CD14-positive monocyte (primary cell): ENCODE measurements at places on chromosomes 7 and 10.

GRCh38 chr7:156261581-156261980 lies 379.0 kb upstream of the RNF32 start:
- no peak for DNase-seq

GRCh38 chr7:76198202-76198601 lies 3.5 kb upstream of the SRRM3 start:
- DNase-seq = no peak

DNA sequence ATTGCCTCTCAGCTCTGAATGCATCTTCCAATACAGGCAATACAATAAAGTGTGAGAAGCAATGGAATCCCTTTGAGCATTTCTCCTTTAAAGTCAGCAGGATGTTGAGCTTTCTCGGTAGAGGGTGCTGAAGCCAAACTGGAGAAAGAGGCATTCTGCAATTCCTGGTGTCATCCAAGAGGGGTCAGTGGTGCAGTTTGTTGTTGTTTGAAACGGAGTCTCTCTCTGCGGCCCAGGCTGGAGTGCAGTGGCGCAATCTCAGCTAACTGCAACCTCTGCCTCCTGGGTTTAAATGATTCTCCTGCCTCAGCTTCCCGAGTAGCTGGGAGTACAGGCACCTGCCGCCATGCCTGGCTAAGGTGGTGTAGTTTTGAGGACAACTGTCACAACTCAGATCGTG lies 486.5 kb downstream of the CALN1 start:
- DNase-seq = no peak

DNA sequence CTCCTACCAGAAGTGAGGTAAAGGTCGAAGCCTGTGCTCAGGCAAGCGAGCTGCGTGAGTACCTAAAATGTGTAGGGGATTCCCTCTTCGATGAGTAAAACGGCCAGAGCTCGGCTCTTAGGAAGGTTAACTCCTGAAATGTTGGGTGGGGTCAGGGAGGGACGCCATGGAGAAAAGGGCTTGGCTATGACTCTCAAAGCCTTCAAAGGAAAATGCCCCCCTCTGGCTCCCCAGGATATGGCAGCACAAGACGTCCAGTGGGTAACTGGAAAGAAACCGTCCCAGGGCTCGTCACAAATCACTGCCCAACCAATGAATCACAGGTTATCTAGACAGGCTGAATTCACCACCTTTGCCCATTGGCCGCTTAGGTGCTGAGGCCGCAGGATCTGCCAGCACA lies 58.0 kb downstream of the CALML3 start:
- no peak for DNase-seq

- no peak for DNase-seq
Observed at GRCh38 chr7:117970801-117971200, 97.6 kb upstream of the CTTNBP2 start.

DNA sequence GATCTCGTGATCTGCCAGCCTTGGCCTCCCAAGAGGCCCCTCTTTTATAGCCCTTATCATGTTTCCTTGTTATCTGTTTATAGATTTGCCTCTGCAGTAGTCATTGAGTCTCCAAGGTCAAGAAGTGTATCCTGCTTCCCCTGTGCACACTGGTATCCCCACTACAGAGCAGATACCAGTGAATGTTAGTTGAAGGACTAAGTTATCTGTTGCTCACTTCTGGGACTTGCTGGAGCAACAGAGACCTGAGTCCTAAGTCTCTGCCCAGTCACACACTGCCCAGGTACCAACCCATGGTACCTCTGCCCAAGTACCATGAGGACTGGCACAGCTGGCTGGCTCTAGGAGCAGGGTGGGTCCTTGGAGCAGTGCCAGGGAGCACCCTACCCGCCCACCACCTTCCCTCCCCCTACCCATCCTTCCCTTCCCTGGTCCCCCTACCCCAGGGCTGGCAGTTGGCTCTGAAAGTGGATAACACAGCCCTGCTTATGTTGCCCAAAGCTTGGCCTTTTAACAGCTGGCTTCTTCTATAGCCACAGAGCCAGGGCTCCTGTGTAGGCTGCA lies 26.5 kb upstream of the PDCD4 start:
- DNase-seq = no peak

DNA sequence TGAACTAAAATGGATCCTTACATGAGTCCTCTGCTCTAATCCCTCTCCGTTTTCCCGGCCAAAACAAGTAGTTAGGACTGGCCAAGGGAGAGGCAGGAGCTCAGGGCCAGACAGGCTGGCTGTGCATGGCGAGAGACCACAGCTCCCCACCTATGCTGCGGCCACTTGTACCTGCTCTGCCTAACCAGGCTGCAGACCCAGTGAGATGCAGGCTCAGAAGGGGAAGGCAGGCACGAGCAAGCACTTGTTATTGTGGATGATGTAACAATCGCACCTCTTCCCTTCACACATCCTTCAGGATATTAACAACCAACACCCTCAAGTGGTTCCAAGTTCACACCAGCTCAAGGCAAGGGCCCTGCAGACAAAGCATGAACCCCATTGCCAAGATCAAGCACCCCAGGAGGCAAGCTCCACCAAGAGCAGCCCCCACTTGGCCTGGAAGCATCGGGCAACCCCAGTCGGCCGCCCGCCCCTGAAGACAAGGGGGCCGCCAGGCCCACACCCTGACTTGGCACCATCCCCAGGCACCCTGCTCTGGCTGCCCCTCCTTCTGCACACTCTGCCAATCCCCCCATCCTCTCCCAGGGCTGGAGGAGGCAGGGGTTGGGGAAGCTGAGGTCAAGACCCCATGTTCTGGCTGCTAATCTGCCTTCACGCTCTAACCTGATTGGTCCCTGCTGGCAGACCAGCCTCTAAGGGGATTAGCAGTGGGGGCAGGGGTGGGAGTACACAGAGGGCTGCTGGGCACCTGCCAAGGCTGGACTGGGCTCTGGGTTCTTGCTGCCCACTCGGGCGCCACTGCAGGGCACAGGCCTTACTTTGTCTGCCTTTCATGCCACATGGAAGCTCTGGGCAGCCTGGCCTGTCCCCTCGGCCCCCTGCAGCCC lies 111.3 kb downstream of the SLIT1 start:
- DNase-seq = no peak

- peak; percentile 39 for DNase-seq
Observed at GRCh38 chr7:21365866-21366624, 61.8 kb upstream of the SP4 start.

- no peak for DNase-seq
Observed at GRCh38 chr10:123512901-123513775, 153.0 kb upstream of the GPR26 start.

DNA sequence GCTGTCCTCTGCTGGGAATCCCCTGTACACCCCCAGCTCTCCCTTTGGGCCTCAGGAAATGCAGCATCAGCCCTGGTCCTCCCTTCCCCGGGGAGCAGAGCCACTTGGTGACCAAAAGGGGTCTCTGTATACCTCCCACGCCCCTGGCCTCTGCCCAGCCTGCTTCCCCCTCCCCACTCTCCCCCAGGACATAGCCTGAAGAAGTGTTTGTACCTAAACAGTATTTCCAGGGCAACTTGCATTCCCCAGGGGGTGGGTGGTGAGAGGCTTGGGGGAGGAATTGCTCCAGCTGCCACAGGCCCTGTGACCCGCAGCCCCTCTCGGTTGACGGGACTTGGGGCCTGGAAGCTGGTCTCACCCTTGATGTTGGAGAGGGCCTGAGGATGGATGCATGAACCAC lies 39.3 kb downstream of the TMEM270 start:
- no peak for DNase-seq

DNA sequence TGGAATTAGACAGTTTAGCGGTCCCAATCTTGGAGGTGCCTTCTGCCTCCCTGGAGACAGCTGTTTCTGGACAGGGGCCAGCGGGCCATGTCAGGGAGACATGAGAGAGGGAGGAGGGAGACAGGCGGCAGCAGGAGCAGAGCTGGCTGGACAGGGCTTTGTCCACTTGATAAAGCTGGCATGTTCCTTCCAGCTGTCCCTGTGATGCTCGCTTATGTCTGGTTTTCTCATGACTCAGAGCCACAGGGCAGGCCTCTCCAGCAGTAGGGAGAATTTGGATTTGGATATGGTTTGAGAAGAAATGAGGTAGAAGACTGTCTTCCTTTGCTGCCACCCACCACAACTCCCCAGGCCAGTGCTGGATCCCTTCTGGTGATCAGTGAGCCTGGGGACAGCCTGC lies 51.7 kb upstream of the SORCS3 start:
- no peak for DNase-seq
